Activated B cell treated with CpG ODN at 0.5 μM for 24 hours (primary cell): ENCODE measurements at places on chromosomes 2 and 18.

GRCh38 chr2:185793532-185794345 lies 55.1 kb downstream of the FSIP2 start:
- DNase-seq, result no peak

DNA sequence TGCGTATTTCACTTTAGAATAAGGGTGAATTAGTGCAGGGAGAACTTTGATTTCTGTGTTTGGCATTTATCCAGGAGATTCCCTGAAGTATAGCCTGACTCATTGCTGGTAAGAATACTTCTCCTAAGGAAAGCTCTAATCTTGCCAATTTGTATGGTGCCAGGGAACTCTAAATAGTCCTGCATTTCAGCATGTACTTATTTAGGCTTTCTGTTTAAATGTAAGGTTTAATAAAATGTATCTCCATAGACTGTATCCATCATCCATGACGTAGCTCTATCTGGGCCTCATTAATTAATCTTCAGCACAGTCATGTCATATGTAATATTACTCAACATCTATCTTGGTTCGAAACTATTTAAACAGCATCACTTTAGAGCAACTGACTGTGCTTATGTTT lies 127.7 kb downstream of the DOK6 start:
- DNase-seq, result no peak

GRCh38 chr2:31054842-31055388 lies 83.3 kb downstream of the GALNT14 start:
- no peak for DNase-seq

- no peak for DNase-seq
Observed at GRCh38 chr2:181183878-181184542, 203.6 kb downstream of the UBE2E3 start.

- no peak for DNase-seq
Observed at GRCh38 chr2:215565897-215566296, 130.0 kb upstream of the FN1 start.

GRCh38 chr2:235320326-235320725 lies 173.5 kb upstream of the AGAP1 start:
- DNase-seq, result no peak

DNA sequence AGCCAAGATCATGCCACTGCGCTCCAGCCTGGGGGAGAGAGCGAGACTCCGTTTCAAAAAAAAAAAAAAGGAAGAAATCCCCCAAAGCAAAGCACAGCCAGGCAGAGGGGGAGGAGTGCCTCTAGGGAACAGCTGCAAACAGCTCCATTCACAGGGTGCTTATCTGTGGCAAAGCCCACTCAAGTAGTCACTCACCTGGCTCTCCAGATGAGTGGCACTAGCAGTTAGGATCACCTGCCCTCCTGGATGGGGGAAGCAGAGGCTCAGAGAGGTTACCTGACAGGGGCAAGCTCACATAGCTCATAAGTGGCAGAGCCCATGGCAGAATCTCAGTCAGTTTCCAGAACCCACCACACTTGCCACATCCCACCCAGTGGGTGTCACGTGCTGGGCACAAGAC lies 30.3 kb downstream of the TFCP2L1 start:
- no peak for DNase-seq

DNA sequence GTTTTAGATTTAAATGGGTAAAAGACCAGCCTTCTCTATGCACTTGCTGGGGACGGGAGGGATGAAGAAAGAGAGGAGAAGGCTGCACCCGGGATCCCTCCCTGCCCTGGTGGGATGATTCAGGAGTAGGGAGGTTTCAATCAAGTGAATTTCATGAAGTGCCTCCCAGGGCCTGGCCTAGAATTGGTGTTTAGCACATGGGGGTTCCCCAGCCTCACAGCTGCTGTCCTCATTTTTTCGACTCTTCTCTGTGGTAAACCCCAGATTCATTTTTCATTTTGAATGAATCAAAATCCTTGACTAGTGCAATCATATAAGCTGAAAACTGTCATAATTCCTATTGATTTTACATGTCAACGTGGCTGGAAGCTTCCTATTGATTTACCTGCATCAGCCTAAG lies 81.1 kb downstream of the LPIN1 start:
- DNase-seq, result no peak

GRCh38 chr2:178523596-178524134 lies 43.4 kb downstream of the PLEKHA3 start:
- DNase-seq, result no peak
